Motor neuron (in vitro differentiated cells): ENCODE measurements at places on chromosomes 13 and 19. TPM values are rescaled to one million over a fixed set of nuclear protein-coding genes. Genes with fewer than 3 reads are reported as not detected.

DNA sequence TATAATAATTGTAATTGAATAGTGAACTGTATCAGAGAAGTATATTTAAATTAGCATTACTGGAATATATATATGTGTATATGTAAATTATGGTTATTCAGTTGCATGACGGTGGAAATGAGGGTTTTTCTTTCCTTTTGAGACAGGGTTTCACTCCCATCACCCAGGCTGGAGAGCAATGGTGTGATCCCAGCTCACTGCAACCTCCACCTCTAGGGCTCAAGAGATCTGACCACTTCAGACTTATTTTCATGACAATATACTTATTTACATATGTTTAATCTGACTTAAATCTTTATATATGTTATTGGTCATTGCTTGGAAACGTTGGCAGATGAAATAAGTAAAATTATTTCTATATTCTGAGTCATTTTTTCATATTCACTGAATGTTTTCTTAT, 744.4 kb upstream of the PRR20A start:
- ATAC-seq = no peak

GRCh38 chr19:45745606-45746005, 12.4 kb downstream of the MEIOSIN start:
- ATAC-seq = no peak

- ATAC-seq = no peak
Observed at GRCh38 chr13:65054277-65054676, 2175.9 kb downstream of the PCDH9 start.

GRCh38 chr13:32254416-32254815, 60.7 kb downstream of the ZAR1L start:
- peak; percentile 68 for ATAC-seq

GRCh38 chr19:30278882-30279254, 93.3 kb upstream of the ZNF536 start:
- no peak for ATAC-seq

DNA sequence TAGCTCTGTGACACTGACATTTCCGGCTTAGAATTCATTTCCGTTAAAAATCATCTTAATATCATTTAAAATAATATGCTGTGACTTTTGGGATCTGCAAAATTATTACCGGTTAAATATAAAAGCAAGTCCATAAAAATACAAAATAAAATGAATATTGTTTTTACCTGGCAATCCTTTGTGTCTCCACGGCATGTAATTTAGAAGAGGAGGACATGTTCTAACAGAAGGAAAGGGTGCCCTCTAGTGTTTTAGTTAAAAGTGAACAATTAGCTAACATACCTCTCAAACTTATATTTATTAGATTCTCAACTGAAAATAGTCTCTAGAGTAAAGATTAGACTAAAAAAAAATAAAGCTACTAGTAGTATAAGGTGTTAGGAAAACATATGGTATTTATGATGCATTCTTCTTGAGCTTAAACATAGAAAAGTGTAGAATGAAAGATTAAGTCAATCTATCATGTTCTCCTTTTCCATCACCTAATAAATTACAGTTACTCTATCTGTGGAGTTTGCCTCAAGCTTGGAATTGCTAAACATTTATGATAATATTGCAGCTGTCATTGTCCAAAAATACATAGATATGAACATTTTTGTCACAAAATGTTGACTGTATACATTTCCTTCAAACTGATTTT, 676.7 kb upstream of the SPRY2 start:
- ATAC-seq = no peak

GRCh38 chr19:14476673-14477401, 1.7 kb upstream of the PTGER1 start:
- ATAC-seq = no peak

DNA sequence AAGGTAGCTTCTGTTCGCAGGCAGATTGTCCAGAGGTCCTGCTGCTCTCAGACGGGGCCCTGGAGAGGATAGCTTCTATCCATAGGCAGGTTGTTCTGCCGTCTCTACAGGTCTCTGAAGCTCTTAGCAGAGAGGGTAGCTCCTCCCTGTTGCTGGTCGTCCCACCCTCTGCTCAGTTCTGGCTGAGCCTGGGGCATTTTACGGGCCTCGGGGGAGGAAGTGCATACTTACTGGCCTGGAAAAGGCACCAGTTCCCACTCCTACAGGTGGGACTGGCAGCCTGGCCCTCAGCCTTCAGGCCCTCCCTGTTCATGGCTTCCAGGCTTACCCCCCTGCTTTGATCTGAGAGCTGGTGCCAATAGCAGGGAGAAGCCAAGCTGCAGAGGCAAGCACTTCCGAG, 42.3 kb downstream of the USPL1 start:
- peak; percentile 13 for ATAC-seq

DNA sequence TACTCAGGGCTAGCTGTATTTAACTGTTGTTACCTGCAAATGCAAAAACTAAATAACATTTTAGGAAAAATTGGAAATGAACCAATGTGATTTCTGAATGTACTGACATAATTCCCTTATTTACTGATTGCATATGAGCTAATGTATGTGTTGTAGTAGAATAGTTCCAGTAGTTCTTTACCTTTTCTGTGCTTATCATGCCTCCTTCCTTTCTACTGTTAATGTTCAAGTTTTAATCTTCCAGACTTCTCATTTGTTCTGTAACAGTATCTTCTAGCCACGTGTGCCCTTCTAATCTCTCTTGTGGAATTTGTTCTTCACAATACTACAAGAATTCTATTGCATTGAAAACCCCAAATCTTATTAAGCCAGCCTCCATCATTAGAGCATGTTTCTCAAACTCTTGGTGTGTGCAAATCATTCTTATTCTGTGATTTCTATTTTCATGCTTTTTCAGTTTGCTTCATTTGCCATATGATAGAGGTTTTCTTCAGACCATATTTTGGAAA, 17.7 kb downstream of the LSM14A start:
- no peak for ATAC-seq

- ATAC-seq = no peak
Observed at GRCh38 chr19:2579678-2580280, 103.9 kb downstream of the GADD45B start.

GRCh38 chr13:46728777-46729176, 68.2 kb downstream of the ESD start:
- no peak for ATAC-seq

DNA sequence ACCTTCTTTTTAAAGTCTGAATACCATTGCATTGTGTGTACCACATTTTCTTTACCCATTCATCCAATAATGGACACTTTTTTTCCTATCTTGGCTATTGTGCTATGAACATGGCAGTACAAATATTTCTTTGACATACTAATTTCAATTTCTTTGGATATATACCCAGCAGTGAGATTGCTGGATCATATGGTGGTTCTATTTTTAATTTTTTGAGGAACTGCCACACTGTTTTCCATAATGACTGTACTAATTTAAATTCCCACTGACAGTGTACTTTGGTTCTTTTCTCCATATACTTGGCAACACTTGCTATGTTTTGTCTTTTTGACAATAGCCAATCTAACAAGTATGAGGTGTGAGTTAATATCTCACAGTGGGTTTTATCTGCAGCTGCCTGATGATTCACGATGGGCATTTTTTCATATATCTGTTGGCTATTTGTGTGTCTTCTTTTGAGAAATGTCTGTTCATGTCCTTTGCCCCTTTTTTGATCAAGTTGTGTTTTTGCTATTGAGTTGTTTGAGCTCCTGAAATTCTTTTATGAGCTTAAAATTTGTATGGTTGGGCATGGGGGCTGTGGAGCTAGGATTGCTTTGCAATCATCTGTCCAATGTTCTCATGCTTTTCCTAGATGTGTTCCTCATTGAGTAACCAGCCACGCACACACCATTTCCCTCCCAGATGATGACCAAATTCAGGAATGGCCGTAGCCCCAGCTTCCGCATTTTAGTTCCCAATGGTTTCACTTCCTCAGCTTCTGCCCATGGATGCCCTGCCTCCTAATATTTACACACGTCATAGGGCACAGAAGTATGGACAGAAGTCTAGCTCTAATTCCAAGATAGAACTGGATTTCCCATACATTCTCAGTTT, 380.0 kb upstream of the SGCG start:
- peak; percentile 32 for ATAC-seq

DNA sequence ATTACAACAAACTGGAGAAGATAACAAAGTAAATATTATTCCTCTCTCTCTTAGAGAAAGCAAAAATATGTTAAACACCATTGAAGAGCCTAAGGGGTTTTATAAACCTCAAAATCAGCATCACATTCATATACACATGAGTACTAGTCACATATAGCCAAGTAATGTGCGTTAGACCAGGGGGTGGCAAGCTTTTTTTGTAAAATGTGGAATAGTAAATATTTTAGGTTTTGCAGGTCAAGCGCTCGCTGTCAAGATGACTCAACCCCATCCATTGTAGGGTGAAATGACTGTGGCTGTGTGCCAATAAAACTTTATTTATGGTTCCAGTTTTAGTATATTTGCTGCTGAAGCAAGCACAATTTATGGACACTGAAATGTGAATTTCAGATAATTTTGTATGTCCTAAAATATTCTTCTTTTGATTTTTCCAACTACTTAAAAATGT, 21.7 kb downstream of the RFX2 start:
- ATAC-seq = no peak

DNA sequence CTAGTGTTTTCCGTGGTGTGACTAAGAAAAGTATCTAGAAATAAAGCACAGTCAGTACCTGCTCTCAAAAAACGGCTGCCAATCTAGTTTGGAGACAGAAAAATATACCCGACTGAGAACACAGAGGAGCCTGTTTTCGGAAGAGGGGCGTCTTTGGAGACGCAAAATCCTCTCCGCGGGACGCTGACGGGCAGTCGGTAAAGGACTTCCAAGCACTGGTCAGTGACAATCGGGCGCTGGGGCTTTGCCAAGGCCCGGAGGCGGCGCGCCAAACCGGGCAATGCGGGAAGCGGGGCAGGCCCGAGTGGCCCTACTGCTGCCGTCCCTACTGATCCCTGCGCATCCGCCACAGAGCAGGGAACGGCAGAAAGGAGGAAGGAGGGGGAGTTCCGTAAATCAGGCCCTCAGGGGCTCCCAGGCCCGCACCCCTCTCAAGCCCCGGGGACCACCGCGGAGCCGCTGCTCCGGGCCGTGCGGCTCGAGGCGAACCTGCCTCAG, 588 bp upstream of the DPY19L3 start:
- peak; percentile 30 for ATAC-seq

DNA sequence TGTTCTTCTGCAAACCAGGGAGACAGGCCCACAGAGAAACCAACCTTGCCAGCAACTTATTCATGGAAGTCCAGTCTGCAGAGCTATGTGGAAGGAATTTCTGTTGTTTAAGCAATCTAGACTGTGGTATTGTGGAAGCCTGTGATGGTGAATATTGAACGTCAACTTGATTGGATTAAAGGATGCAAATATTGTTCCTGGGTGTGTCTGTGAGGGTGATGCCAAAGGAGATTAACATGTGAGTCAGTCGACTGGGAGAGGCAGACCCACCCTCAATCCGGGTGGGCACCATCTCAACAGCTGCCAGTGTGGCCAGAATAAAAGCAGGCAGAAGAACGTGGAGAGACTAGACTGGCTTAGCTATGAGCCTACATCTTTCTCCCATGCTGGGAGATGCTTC, 606.0 kb downstream of the EFNB2 start:
- ATAC-seq = peak; percentile 65

GRCh38 chr13:79621902-79622301, 140.9 kb downstream of the NDFIP2 start:
- ATAC-seq = no peak

DNA sequence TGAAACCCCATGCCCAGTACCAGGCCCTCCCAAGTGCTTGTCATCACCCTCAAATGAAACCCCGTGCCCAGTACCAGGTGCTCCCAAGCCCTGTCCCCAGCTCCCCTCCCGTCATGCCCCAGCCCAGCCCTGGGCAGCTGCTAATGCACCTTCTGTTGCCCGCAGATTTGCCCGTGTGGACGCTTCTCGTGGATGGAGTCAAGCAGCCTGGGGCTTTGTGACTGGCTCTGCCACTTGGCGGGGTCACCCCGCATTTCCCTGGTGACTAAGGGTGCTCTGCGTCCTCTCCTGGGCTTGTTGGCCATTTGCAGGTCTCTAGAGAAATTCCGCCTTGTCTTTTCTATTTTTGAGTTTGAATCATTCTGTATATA, 82.7 kb downstream of the ATP11A start:
- ATAC-seq = no peak

ZNF776 gene
- 10.9 and 19.0 TPM in 2 replicates for total RNA-seq

SMAD9 gene
- total RNA-seq = 4.9 and 6.0 TPM in 2 replicates

KLF1 gene
- not detected in 2 replicates for total RNA-seq

ZNF497 gene
- total RNA-seq = 10.2 and 11.8 TPM in 2 replicates

SERP2 gene
- 3.7 and 4.9 TPM in 2 replicates for total RNA-seq

CD70 gene
- 0.71 and 1.5 TPM in 2 replicates for total RNA-seq

F10 gene
- total RNA-seq = 0.75 and 1.3 TPM in 2 replicates

CYP2S1 gene
- total RNA-seq = 0.13 and 0.16 TPM in 2 replicates

ZNF85 gene
- total RNA-seq = 15.7 and 15.9 TPM in 2 replicates

LGI4 gene
- 0.49 and 2.9 TPM in 2 replicates for total RNA-seq

FCGBP gene
- 0.36 and 0.89 TPM in 2 replicates for total RNA-seq
